NCI-H510A treated with DMSO at 0.1 percent for 48 hours (cell line): ENCODE measurements at places on chromosomes 7 and 10.

GRCh38 chr10:120999868-121000267 is 148.7 kb downstream of the WDR11 start:
- DNase-seq, result no peak

- DNase-seq, result no peak
Observed at GRCh38 chr10:63173468-63174232, 40.5 kb downstream of the NRBF2 start.

DNA sequence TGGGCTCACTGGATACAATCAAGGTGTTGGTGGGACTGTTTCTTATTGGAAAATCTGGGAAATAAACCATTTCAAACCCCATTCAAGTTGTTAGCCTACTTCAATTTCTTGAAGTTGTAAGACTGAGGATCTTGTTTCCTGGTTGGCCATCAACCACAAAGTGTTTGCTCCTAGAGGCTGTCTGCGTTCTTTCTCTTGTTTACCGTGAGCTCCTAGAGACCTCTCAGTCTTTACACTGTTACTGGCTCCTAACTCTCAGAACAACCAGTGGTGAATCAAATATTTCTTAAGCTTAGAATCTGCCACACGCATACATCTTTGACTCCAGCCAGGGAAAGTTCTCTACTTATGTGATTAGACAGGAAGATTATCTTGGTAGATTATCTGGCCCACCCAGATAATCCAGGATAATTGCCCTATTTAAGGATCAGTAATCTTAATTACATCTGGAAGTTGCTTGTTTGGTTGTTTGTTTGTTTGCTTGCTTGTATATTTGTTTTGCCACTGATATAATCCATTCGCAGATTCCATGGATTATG is 798.7 kb downstream of the IPMK start:
- no peak for DNase-seq

- DNase-seq, result no peak
Observed at GRCh38 chr7:5012985-5013384, 32.7 kb upstream of the RBAK start.

DNA sequence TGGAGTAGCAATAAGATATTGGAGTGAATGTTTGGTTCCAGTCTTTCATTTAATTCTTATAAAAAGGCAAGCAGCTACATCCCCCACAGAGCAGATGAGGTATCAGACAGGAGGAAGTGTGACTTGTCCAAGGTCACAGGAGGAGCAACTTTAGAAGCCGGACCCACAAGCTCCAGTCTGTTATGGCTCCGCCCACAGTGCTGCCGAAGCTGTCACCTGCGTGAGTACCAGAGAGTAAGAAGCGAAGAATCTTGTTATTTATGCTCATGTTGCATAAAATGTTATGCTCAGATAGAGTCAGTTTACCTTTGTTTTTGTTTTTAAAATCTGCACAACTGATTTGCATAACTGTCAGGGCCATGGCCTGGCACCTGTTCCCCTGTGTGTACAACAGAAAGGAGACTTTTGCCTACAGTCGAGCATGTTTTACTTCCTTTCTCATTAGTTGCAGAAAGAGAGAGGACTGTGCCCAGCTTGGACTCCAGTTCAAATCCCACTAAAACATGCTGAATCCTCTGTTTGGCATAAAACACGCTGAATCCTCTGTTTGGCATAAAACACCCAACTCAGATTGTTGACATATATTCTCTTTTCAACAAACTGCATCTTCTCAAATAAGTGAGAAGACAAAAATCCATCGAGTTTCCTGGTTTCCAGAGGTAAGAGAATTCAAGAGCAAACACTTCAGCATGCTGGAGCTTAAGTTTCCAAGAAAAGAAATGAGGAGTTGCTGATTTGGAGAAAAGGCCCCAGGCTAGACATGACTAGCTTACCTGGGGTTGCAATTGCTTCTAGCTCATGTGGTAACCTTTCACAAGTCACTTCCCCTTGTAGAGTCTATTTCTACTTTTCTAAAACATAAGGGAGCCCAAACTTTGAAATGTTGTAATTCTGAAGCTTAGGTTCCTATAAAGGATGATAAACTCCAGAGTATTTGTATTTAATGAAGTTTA is 409.8 kb upstream of the ZMIZ1 start:
- DNase-seq, result no peak

- no peak for DNase-seq
Observed at GRCh38 chr7:46619723-46620310, 698.7 kb upstream of the IGFBP3 start.

- DNase-seq, result no peak
Observed at GRCh38 chr7:142776206-142776844, 5.6 kb downstream of the PRSS2 start.

- no peak for DNase-seq
Observed at GRCh38 chr7:114417290-114417689, 2.7 kb downstream of the FOXP2 start.

DNA sequence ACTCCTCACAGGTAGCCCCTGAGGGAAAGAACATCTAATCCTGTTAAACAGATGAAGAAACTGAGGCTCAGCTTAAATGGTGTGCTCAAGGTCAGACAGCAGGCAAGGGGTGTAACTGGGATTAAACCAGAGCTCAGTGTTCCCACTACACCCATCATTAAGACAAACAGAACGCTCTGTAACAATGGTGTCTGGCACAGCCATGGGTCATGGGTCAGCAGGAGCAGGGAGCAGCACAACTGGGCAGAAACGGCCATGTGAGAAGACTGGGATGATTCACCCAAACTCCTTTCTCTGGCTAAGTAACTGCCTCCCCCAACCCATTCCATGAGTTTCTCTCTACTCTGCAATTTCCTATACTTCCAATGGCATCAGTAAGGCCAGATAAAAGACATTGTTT is 85.5 kb upstream of the PDE1C start:
- no peak for DNase-seq

- DNase-seq, result no peak
Observed at GRCh38 chr10:46547541-46548497, 8.6 kb downstream of the GPRIN2 start.

DNA sequence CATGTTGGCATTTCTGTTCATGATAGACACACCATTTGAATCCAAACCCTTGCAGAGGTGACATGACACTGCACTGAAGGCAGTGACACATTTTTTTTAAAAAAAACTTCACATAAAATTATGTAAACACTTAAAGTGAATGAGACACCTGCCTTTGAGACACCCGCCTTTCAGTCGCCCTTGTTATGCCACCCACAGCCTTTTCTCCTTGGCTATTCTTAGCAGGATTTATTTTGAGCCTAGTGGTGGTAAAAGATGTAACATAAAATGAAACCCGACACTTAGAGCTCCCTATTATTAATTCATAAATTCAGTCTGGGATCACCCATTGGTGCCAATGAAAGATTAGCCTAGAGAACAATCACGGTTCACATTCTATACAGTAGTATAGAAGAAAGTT is 161.3 kb downstream of the DYNC1I1 start:
- peak; percentile 80 for DNase-seq

- no peak for DNase-seq
Observed at GRCh38 chr10:85177767-85178166, 849.4 kb downstream of the CCSER2 start.

- no peak for DNase-seq
Observed at GRCh38 chr7:46163246-46163645, 242.2 kb upstream of the IGFBP3 start.

- DNase-seq, result no peak
Observed at GRCh38 chr7:30201161-30201666, 66.4 kb downstream of the MTURN start.

DNA sequence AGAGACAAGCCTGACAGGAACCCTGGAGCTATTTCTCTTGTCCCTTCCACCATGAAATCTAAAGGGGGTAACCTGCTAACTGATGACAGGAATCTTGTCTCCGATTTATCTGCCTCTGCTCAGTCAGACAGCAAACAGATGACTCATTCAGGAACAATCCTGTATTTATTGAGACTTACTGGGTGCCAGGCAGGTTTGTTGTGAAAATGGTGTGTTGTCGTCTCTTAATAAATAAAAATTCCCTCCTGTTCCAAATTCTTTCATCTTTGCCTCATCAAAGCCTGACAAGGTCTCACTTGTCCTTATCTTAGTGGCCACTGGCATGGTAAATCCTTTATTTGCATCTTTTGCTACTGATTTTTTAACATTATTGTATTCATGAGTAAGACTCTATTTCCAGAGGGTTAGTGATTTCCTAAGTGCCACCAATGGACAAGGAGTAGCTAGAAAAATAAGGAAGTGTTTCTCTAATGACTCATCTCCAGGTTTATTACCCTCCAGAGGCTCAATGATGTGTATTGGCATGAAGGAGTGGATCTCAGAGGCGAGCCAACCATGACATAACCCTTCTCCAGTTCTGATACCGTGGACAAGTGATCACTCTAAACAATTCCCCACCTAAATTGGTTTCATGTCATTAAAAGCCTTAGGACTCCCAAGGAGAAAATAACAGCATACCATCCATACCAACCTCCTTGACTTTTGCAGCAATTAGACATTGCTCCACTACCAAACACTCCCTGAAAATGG is 724.0 kb downstream of the GRID1 start:
- peak; percentile 13 for DNase-seq

DNA sequence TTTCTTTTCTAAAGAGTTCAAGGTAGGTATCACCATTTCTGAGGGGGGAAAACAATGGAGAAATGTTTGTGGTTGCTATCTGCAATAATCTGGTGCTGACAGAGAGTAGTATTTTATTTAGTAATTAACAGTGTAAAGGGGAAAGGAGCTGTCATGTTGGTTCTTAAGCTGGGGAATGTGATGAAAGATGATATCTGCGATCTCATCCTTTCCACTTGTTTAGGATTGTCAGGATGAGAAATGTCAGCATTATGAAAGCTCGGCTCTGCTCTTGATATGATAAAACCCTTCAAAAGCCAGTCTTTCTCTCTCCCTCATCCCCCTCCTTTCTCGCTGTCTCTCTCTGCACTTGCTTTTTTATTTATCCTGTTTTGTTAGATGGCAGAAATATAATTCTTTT is 106.1 kb downstream of the POU6F2 start:
- DNase-seq, result peak; percentile 55

DNA sequence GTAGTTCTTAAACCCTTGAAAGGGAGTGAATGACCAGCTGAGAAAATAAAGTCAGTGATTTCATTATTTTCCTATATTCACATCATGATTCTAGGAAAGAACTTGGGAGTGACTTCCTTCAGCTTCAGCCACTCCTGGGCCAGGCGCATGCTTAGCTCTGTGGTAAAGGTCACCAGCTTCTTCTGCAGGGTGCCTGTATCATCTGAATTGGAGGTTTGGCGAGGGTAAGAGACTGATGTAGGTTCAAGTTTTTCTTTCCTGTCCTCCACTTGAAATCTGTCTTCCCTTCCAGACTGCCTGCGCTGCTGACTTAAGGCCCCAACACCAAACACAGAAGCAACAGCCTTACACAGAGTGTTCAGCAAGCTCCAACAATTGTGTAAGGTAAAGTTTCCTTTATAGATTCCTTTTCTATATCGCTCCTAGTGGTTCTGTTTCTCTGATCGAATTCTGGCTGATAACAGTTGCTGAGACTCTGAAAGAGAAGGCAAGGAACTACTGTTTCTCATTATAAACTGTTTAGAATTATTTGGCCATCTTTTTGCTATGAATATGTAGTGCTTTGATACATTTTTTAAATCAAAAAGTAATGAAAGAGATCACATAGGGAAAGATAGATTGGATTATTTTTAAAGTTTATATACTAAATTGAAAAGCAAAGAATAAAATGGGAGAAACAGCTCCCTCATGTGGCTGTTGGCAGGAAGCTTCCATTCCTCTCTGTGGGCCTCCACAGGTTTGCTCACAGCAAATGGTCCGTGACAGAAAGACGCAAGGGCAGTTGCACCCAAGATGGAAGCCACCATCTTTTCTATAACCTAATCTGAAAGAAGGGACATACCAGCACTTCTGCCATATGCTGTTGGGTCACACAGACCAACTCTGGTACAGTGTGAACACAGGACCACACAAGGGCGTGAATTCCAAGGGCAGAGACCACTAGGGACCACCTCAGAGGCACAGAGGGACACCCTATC is 14.0 kb downstream of the GATAD1 start:
- peak; percentile 29 for DNase-seq

DNA sequence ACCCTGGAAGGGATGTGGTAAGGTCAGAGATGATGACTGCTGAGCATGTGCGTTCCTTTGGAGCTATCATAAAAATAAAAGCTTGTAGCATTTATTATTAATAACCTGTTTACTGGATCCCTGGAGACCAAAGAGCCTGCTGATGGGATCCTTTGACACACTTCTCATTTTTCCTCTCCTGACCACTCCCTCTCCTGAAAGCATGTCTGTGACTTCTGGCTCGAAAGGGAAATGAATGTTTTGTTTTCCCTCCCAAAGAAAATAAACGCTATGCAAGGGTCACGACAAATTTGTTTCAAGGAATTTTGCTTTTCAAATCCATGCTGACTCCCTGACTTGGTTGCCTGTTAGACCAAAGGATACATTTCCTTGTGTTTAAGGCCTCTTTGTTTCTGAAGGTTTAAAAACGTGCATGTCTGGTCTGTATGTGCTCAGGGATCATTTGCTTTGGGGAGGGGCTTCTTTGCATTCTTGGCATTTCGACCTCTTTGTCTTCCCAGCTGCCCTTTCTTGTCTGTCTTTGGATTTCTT is 185.1 kb upstream of the AGK start:
- DNase-seq, result no peak

GRCh38 chr10:86944031-86944419 is 13.4 kb downstream of the MMRN2 start:
- no peak for DNase-seq

- DNase-seq, result no peak
Observed at GRCh38 chr10:89215511-89215910, 8.4 kb upstream of the CH25H start.

GRCh38 chr10:130805635-130806030 is 505.9 kb downstream of the TCERG1L start:
- no peak for DNase-seq

DNA sequence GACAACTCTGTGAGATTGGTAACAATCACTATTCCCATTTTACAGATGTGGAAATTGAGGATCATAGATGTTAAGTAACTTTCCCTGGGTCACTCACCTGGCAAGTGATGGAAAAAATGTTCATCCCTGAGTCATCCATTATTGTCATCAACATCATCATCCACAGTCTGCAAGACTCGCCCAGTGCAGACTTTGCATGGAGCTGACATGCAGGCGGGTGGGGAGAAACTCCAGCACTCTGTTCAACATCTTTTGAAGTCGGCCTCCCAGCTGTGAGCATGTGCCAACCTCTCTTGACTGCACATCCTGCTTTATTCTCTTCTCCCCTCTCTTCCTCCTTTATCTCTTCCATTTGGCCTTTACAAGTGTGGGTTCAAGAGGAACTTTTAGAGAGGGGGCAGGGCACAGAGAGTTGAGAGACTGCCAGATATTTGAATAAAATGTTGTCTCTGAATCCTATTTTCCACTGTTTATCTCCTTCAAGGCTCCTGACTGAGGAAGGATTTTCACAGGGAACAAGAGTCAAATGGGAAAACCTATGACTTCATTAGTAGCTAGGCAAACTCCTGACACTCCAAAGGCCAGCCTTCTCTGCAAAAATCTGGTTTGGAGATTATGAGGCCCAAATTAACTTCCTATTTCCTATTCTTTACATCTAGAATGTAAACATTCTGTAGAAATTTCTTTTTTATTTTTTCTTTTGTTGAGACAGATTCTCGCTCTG is 283.7 kb upstream of the PODXL start:
- DNase-seq, result no peak

GRCh38 chr7:133253519-133253875 is 619 bp downstream of the EXOC4 start:
- no peak for DNase-seq
